ENCODE measurements at places on chromosomes 1 and 21.

GRCh38 chr1:198179556-198179981 lies 22.8 kb downstream of the NEK7 start:
- DNase-seq = no peak

- DNase-seq = no peak
Measured at GRCh38 chr1:228168563-228169270, 3.1 kb downstream of the IBA57 start.

GRCh38 chr1:202010180-202011015 lies at the start of gene ELF3:
Gene ELF3 (plus strand): TSS chr1:202010587. CDS start chr1:202011137, 550 bp downstream.
- DNase-seq = no peak

- DNase-seq = peak; percentile 16
Measured at GRCh38 chr1:16073490-16074119, at the start of gene FAM131C. Gene FAM131C (minus strand): TSS chr1:16073651. CDS start chr1:16073442, 209 bp downstream.

DNA sequence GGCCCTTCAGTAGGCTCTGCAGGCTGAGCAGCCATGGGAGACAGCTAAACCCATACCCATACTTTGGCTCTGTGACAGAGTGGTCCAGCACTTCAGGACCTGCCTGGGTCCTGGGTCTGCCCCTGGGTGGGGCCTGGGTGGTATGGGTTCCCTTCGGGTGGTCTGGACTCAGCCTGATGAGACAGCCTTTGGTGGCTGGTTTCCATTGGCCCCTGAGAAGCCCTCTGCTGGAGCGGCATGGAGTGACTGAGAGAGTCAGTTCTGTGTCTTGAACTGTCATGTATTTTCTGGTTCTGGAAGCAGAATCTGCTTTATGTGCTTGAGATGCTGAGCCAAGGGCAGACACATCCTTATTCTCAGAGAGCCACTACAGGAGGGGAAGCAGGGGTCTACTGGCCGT lies 31.3 kb upstream of the KCNA2 start:
- DNase-seq = no peak

DNA sequence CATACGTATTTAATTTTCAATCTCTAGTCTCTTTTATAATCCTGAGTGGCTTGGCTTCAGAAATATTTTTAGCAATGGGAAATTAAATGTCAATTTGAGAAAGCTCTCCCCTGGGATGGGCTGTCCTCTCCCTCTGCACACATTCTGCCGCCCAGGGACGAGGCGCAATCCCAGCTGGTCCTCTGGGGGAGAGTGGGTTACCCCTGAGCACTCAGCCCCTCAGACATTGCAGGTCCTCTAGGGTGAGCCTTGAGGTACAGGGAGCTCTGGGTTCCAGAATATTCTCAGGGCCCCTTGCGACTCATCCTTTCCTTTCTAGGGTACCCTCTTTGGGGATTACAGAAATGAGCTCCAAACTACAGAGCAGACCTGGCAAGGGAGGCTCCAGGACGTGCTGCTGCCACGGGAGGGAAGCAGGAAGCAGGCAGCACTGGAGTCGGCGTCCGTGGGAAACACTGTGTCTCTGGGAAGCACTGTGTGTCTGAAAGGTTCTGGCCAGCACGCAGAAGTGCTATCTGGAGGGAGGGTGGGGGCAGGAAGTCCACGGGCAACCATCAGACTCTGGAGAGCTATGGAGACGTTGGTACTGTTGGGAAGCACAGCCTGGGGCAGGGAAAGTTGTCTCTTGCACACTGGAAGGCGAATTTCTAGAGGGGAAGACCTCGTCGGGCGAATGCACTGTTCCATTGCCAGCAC lies 343.3 kb upstream of the VAMP3 start:
- no peak for DNase-seq

GRCh38 chr1:88401313-88401712 lies 282.8 kb upstream of the PKN2 start:
- DNase-seq = no peak

GRCh38 chr1:165895451-165895871 lies 68.0 kb downstream of the UCK2 start:
- no peak for DNase-seq

DNA sequence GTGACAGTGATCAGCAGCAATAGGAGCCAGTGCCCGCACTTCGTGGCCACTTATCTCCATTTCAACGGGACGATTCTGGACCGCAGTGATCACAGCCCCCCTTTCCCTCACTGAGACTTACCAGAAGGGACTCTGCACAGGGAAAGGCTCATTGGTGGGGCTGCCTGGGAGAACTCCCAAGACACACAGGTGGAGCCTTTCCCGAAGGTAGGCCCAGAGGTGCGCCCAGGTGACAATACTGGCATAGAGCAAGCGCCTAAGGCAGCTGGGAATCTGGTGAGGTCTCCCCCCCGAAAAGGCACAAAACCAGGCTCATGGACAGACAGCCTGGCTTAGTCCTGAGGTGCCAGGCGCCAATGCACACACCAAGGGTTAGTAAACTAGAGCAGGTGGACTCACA lies 318.9 kb downstream of the AJAP1 start:
- DNase-seq = no peak

- DNase-seq = no peak
Measured at GRCh38 chr1:96660503-96660902, 61.1 kb upstream of the PTBP2 start.

GRCh38 chr1:30085811-30086770 lies 637.3 kb downstream of the MATN1 start:
- no peak for DNase-seq

GRCh38 chr1:104807590-104807989 lies 1057.9 kb downstream of the AMY1C start:
- no peak for DNase-seq

- no peak for DNase-seq
Measured at GRCh38 chr1:235102259-235102582, 26.4 kb downstream of the TOMM20 start.

DNA sequence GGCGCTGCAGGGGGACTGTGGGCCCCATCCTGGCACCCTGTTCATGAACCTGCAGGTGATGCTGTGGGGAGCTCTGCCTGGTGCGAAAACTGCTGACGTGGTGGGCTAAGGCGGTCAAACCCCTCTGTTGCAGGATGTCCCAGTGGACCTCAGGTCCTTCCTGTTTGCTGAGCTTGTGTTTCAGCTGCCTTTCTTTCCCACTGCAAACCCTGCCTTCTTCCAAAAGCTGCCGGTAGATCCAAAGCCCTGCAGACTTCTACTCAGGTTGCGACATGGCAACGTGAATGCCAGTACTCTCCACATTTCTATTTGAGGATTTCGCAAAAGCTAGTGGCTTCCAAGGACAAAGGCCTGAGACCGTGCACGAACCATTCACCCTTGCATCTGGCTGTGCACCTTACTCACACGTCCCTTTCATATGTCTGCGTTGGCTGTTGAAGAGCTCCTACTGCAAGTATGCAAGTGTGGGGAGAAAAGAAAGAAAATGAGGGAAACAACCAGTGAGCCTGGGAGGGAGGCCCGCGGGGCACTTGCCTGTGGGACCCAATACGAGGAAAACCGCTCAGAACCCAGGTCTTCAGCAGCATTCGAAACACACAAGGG lies 6.2 kb upstream of the RRP1 start:
- no peak for DNase-seq

GRCh38 chr1:60430375-60430774 lies 356.8 kb upstream of the C1orf87 start:
- DNase-seq = no peak

- DNase-seq = no peak
Measured at GRCh38 chr1:163674236-163674635, 352.5 kb downstream of the NUF2 start.

DNA sequence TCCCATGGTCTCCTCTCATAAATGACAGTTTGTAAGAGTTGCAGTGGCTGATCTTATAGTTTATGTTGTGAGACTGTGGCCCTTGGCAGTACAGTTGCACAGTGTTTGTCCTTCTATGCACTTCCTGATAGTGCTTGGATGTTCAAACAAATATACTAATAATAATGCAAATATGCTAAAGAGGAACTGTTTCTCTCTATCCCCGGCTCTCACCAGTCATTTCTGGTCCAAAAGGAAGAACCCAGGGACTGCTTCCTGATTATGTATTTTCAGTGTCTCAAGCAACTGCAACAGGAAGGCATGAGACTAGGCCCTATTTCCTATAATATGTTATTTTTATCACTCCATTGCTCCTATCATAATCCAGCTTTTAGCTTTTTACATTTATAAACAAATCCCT lies 17.0 kb upstream of the SUCO start:
- no peak for DNase-seq

DNA sequence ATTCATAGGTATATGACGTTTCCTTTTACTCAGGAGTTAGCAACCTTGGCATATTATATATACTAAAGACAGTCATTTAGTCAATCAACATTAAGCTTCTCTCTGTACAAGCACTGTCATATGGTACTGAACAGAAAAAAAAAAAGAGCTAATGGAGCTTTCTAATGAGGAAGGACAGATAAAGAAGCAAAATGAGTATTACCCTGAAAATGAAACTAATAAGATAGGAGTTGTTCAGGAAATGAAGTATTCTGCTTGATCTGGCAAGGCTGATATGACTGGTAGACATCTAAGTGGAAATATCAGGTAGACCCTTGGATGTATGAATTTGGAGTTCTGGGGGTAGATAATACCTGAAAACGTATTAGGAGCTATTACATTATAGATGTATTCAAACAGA lies 4.3 kb upstream of the IKBKE start:
- DNase-seq = no peak

DNA sequence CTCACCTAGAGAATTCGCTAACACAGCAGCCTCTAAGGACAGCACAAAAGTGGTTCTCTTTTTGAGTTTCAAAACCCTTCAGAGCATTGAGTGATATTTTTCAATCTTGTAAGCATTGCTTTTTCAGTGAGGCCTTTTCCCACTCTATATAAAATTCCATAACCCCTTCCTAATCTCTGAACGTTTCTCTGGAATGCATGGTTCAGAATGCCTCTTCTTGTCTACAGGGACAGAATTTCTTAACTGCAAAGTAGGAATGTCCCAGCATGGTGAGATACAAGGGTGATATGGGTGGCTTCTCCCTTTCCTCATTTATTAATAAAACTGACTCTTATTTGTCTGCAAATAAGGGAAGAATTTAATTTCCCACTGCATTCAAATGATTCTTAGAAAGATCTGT lies 377.9 kb downstream of the LTN1 start:
- no peak for DNase-seq

DNA sequence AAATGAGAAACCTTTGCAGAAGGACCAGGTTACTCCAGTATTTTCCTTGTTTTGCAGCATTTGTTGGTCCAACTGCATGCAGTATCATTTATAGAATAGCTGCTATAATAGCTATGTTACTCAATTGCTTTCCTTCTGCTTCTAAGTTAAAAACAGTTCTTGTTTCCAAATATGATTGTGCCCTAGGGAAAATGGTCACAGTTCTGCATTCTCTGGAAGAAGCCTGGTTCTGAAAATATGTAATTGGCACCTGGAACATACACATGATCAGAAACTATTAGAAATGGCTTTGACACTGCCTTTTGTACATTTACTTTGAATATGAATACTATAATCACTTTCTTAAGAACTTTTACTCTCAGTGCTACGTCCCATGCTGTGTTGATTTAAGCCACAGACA lies 33.6 kb downstream of the HENMT1 start:
- no peak for DNase-seq

GRCh38 chr1:226209307-226210059 lies 14.0 kb upstream of the MIXL1 start:
- DNase-seq = no peak

- DNase-seq = no peak
Measured at GRCh38 chr1:84107955-84108354, 36.1 kb upstream of the PRKACB start.

DNA sequence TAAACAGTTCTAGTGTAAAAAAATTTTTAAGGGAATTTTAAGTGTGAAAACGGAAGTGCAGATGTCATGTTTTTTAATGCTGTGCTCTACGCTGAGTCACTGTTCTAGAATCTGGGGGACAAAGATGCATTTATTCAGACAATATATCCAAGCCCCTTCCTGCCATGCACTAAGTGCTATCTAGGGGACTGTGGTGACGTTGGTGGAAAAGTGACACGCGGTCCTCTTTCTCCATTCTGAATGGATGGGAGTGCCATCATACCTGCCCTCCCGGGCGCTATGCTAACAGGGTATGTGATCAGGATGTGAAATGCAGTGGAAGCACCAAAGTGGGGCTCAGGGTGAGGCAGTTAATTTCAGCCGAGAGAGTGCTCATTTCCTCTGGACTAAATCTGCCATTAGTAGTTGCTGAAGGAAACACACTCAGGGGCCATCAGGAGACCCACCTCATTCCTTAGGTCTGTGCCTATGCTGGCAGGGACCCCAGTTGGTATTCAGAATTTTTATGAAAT lies 6.6 kb downstream of the C1orf226 start:
- DNase-seq = no peak

DNA sequence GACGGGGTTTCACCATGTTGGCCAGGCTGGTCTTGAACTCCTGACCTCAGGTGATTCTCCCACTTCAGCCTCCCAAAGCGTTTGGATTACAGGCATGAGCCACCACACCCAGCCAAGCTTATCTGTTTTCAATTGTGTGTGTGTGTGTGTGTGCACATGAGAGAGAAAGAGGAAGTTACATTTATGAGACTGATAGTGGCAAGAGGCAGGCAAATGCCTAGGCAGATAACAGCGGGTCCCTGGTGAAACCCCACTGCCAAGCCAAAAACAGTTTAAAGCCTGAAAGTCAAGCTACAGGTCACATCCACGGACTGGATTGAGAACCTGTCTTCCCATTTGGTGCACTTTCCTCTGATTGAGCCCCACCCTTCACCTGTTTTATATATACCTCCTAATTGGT lies 35.1 kb upstream of the IFNGR2 start:
- no peak for DNase-seq

All from stimulated activated CD4-positive, alpha-beta T cell treated with anti-CD3 and anti-CD28 coated beads, Interleukin-1b, Interleukin-23, amount 100 ng/mL, for 1 hour (primary cell).